ENCODE measurements at places on chromosomes 2 and 18. TPM values are rescaled to one million over a fixed set of nuclear protein-coding genes. Genes with fewer than 3 reads are reported as not detected.

DNA sequence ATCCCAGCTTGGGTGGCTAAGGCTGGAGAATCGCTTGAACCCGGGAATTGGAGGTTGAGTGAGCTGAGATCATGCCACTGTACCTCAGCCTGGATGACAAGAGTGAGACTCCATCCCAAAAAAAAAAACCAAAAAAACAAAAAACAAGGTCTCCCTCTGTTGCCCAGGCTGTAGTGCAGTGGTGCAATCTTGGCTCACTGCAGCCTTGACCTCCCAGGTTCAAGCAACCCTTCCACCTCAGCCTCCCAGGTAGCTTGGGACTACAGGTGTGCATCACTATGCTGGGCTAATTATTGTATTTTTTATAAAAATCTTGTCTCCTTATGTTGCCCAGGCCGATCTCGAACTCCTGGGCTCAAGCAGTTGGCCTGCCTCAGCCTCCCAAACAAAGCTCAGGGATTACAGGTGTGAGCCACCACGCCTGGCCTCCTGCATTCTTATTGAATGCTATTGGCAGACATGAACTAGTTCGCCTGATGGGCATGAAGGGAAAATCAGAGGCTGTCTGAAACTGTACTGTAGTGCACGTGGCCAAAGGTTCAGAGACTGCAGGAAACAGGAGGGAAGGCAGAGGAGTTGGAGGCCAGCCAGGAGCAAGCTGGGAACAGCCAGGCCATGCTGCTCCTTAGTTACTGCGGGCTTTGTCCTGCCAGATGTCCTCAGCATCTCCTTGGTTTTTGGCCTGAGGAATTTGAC is 16.0 kb upstream of the ASXL2 start:
- DNase-seq = no peak

- DNase-seq = no peak
Observed at GRCh38 chr2:178928077-178928476, 120.9 kb upstream of the TTN start.

GRCh38 chr18:11909061-11909455 is 941 bp upstream of the MPPE1 start:
- no peak for DNase-seq

GRCh38 chr2:168255866-168256265 is 8.5 kb upstream of the STK39 start:
- no peak for DNase-seq

DNA sequence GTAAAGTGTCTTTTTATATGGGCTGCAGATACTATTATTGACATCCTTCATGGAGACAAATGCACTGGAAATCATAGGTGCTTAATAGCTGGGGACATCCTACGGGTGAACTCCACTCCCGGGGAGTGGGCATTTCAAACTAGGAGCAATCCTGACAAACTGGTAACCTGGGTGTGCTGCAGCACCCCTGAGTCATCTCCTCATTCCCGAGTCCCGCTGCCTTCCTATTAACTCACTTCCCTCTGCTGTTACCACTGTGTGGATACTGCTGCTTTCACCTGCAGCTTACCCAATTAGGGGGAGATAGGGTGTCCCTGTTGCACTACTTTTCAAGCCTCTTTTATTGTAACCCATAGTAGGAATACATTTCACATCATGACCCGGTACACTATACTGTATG is 134.2 kb downstream of the RAPGEF4 start:
- no peak for DNase-seq

DNA sequence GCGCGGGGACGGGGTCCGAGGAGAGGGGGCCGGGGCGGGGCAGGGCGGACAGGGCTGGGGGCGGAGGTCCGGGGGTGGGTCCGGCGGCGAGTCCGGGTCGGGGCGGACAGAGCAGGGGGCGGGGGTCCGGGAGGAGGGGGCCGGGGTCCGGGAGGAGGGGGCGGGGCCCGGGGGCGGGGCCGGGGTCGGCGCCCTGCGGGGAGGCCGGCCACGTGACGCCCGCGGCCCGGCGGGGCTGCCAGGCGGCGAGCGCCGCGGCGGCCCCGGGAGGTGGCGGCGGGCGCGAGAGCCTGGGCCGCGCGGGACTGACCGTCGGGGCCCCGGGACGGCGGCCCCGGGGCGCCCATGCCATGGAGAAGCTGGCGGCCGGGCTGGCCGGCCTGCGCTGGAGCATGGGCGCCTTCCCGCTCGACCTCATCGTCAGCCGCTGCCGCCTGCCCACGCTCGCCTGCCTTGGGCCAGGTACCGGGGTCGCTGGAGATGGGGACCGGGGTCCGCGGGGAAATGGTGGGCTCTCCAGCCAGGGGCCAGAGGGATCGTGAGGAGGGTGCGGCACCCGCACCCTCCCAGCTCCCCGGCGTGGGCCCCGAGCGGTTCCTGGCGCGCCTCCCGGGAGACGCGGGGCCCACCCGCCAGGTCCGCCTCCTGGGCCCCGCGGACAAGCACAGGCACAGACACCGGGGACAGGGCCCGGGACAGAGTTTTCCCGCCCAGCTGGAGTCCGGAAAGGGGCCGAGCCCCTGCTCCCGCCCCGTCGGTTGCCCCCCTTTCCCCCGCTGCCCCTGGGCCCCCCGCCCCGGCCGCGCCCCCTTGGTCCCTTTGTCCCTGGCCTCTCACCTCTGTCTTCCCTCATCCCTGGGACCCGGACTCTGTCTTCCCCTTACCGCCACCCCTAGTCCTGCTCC is at the start of gene GAREM2:
TSS of gene GAREM2 (plus strand) at position 218 of the 905 bp plus-strand sequence. CDS start at position 351, 133 bp downstream.
- DNase-seq = no peak

The AKAIN1 gene
- not detected for total RNA-seq

The PARD6G gene
- total RNA-seq = 3.8 TPM

- no peak for DNase-seq
Observed at GRCh38 chr2:143371616-143372015, 242.4 kb downstream of the ARHGAP15 start.

DNA sequence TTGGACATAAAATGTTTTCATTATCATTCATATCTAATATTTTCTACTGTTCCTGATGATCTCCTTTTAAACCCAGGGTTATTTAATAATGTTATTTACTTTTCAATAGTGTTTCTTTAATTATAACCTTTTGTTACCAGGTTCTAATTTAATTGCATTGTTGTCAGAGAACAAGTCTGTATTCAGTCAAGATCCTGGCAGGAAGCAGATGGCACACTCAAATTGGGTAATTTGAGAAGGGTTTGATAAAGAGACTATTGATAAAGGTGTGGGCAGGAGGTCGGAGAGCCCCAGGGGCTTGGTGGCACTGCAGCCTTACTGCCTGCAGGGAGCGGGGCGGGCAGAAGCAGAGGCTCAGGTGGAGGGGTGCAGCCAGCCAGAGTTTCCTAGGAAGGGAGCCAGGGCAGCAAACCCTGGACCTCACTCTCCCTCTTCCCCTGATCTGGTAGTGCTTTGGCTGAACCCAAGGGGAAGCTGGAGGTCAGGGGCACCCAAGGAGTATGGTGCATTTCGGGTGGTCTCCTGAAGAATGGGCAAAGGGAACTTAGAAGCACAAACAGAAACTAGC is 2.3 kb upstream of the KIF1A start:
- DNase-seq = no peak

The PPIG gene
- 89.8 TPM for total RNA-seq

DNA sequence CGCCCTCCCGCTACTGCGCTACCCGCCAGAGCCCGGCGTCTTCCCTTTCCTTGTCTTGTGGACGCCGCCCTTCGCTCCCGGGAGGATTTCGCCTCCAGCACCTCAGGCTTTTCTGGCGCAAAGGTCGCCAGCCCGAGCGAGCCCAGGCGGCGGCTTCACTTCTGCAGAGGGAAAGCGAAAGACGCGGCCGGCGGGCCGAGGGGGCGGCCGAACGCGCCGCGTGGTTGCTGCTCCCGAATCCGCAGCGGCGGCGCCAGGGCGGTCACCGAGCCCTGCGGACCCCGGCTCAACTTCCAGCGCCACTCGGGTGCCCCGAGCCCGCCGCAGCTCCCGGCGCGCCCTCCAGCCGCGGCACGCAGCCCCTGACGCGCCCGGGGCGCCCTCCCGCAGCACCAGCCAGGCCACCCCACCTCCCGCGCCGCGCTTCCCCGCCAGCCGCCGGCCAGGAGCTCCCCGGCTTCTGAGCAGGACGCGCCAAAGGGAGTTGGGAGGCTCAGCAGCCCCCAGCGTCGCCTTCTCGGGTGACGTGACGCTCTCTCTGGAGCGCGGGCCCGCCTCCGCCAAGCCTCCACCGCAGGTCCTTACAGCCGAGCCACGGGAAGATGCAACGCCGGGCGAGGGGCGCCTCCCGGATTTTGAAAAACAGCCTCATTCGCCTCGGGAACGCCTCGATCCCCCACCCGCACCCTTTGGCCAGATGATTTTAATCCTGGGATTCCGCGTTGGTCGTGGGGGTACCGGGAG is 84.9 kb upstream of the EPB41L3 start:
- DNase-seq = no peak

DNA sequence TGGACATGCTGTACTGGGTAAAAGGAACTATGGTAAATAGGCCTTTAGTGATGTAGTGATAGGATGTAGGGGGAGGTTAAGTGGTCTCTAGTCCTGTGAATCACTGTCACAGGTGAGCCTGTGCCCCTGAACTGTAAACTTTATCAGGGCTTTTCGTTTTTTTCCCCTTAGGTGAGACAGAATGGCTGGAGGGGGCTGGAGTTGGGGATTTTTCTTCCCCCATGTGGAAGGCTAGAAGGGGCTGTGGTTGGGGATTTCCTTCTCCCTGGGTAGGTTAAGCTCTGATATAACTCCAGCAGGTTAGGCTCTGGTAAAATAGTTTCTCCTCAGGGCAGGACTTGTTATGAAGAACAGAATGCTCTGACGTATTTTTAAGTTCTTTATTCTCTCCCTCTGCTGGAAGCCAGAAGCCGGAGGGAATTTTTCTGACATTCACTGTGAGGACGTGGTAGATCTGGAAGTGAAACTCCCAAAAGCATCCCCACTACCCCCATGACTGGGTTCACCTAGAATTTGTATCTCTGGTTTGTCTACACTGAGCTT is 28.5 kb downstream of the PIKFYVE start:
- no peak for DNase-seq

- DNase-seq = no peak
Observed at GRCh38 chr18:14999085-14999975, 251.4 kb downstream of the ANKRD30B start.

The ITGA6 gene
- 50.5 TPM for total RNA-seq

Measured in CD8-positive, alpha-beta T cell (primary cell).